NCI-H774 (cell line): ENCODE measurements at places on chromosomes 6 and 20.

DNA sequence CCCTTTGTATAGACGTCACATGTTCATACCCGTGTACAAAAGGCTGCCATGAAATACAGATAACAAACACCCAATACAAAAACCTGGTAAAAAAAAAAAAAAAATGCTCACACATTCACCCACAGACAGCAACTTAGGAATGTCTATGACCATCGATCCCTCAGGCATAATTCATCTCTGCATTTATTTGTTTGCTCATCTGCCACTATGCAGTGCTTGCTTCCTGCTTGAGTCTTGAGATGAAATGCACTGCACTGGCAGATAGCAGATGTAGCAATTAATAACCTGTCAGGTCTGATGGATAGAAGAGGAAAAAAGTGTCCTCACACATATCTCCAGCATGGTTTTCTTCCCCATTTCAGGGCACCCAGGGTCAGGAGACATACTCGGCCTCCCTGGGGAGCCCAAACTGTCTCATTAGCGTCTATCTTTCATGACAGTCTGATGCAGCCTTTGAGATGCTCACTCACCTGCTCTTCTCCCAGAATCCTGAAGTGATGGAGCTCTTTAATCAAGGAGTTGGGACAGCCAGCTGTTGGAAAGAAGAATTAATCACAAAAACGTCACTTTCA, 295.1 kb upstream of the AGPAT4 start:
- DNase-seq, result no peak

- no peak for DNase-seq
Observed at GRCh38 chr6:167396068-167396658, 71.3 kb downstream of the TTLL2 start.

GRCh38 chr6:27980111-27980510, 23.1 kb downstream of the OR2B6 start:
- DNase-seq, result no peak

GRCh38 chr6:106167096-106167814, 81.1 kb downstream of the PRDM1 start:
- no peak for DNase-seq

DNA sequence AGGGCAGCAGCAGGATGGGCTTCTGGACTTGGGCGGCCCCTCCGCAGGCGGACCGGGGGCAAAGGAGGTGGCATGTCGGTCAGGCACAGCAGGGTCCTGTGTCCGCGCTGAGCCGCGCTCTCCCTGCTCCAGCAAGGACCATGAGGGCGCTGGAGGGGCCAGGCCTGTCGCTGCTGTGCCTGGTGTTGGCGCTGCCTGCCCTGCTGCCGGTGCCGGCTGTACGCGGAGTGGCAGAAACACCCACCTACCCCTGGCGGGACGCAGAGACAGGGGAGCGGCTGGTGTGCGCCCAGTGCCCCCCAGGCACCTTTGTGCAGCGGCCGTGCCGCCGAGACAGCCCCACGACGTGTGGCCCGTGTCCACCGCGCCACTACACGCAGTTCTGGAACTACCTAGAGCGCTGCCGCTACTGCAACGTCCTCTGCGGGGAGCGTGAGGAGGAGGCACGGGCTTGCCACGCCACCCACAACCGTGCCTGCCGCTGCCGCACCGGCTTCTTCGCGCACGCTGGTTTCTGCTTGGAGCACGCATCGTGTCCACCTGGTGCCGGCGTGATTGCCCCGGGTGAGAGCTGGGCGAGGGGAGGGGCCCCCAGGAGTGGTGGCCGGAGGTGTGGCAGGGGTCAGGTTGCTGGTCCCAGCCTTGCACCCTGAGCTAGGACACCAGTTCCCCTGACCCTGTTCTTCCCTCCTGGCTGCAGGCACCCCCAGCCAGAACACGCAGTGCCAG, at the start of gene TNFRSF6B:
TSS of gene TNFRSF6B (plus strand) at position 25 of the 729 bp plus-strand sequence. CDS start at position 141, 116 bp downstream.
- no peak for DNase-seq

GRCh38 chr6:84033523-84034451, at the start of gene MRAP2:
Gene MRAP2, plus strand, starts transcription at chr6:84033772. Its CDS starts 21,547 bp downstream, at chr6:84055319.
- DNase-seq, result peak; percentile 72

DNA sequence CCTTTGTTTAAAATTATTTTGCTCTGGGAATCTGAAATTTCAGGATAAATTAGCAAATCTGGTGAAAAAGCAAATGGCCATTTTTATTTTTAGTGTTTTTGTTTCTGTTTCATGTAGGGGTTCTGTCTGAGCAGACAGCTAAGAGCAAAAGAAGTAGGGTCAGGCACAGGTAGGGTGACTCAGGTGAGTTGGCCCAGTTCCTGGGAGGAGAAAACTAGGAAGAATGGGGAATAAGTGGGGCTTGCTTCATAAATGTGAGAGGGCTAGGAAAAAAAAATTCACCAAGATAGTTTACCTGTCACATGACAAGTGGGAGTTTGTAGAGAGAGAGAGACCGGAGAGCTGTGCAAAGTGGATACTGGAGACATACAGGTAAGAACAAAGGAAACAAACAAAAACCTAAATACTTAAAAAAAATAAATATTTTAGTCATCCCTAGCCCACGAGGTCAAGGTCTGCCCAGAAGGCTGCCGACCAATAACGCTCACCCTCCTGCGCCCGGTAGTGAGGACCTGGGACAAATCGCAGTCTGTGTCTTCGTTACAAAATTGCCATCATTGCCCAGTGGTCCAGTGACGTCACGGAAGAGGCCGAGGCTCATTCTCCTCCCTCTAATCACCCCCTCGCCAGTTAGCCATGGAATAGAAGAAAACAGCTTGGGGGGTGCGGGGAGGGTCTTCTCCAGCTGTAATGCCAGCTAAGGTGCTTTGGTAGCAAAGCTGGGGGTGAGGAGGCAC, 2.3 kb downstream of the THBD start:
- DNase-seq, result peak; percentile 55
